ENCODE measurements at places on chromosomes 16 and 17.
A peak's percentile ranks its signal among the peaks of the same experiment; 100 is the strongest.

GRCh38 chr16:50863644-50864144 is 121.8 kb downstream of the CYLD start:
- no peak for DNase-seq

- no peak for DNase-seq
These were observed 23.3 kb upstream of the CCL1 start for GRCh38 chr17:34386343-34386696.

DNA sequence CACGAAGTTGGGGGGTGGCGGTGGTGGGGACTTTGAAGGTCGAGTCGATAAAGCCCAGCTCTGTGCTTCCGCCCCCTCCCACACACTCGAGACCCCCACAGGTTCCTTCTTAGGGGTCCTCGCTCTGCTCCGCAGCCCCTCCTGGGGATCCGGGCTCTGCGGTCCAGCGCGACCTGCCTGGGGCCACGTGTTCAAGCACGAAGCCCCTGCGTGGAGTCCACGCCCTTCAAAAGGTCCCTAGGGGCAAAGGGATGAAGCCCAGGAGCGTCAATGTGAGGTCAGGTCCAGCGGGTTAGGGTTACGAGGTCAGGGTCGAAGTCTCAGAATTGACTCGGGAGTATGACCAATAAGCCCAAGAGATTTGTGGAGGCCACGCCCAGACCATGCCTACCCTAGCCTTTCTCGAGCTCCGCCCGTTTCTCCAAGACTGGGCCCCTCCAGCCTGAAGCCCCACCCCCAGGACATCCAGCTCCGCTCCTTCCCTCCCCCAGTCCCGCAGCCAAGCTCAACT is 786 bp upstream of the CACNA1G start:
- DNase-seq: no peak

DNA sequence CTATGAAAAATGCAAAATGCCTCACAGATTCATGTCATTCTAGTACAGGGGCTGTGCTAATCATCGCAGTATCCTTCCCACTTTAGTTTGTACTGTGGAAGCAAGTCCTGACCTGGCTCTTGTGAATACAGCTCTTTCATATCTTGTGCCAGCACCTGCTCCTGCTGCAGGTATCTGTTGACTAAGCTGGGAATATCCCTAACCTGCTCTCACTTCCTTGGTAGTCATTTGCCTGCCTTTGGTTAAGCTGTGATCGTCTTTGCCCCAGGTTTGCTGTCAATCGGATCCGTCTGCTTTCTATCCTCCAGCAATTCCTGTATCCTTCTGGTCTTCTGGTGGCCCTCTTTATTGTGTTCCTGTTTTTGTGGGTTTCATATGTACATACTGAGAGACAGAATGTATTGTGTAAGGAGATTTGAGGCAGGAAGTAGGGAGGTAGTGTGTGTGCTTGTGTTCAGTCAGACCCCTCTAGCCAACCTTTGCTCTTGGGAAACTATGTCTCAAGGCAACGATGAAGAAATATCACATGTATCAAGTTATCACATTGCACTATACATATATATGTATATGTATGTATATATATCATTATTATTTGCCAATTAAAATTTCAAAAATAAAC is 7.7 kb upstream of the GINS3 start:
- DNase-seq: no peak

GRCh38 chr16:19365486-19365885 is 52.2 kb upstream of the TMC5 start:
- DNase-seq: no peak

DNA sequence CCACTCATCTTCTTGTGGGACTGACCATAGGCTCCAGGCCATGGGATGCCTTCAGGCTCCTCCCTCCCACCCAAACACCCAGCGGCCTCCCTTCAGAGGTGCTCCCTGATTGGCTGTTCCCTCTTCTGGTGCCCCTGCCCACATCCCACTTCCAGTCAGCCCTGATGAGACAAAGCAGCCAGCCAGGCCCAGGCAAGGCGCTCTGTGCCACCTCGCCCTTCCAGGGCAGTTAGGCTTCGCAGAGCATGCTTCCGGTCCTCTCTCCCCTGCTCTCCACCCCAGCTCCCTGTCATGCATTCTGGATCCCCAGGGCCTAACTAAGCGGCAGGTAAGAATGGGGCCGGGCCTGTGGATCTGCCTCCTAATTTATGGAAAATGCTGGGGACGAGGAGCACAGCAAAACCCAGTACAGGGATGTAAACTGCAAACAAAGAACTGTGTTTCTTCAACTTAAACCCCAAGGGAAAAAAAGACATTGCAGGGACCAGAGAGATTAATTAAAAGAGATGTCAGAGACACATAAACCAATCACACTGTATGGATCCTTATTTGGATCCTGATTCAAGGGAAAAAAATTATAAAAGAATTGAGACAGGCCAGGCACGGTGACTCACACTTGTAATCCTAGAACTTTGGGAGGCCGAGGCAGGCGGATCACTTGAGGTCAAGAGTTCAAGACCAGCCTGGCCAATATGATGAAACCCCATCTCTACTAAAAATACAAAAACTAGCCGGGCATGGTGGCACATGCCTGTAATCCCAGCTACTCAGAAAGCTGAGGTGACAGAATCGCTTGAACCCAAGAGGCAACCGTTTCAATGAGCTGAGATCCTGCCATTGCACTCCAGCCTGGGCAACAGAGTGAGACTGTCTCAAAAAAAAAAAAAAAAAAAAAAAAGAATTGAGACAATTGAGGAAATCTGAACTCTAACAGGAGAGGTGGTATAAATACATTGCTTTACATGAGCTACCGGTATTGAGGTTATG is 26.0 kb downstream of the ZDHHC7 start:
- no peak for DNase-seq

DNA sequence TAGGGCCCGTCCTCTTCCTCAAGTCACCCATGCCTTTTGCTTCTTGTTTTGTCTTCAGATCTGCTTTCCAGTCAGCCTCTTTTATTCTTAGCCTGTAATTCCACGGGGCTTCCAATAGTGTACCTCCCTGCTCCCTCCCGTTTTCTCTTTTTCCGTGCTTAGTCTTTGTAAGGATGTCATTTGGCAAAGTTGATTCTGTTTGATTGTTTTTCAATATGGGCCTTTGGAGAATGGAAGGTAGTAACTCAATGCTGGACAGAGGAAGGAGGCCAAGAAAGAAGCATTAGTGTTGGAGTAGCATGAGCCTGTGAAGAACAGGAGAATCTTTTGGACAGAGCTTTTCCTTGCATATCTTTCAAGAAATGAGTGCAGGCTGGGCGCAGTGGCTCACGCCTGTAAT is 6.5 kb downstream of the WWP2 start:
- no peak for DNase-seq

- no peak for DNase-seq
These were observed 28.7 kb downstream of the SOX8 start for GRCh38 chr16:1010251-1010650.

DNA sequence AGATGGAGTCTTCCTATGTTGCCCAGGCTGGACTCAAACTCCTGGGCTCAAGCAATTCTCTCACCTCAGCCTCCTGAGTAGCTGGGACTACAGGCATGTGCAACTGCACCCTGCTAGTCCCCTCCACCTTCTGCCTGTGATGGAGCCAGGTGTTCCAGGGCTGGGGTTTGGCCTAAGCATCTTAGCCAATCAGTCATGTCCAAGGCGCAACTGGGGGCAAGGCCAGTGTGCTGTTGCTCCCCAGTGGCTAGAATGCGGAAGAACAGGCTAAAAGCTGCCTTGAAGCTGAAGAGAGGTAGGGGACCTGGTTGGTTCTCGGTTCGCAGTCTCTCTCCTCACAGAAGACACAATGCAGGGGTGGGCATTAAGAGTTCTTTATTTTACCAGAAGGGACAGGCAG is 18.6 kb downstream of the FLOT2 start:
- DNase-seq: peak; percentile 31

DNA sequence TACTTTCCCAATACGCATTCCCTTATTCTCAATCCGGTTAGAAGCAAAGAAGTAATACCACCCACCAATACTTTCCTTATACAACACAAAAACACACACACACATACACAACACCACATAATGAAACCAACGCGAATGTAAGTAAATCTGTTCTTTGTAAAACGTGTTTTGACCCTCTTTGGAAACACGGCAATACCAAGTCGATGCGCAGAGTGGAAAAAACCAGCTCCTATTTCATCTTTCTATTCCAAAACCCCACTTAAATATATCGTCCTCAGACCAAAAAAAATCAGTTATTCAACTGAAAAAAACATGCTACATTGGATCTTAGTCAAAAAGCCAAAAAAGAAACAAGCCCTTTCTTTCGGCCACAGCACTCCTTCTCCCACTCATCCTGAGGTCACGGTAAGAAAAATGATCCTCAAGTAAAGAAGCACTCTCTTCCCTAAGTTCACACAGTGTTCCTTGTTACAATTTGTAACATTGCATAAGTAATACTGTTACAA is 31.0 kb upstream of the ARL4D start:
- peak; percentile 71 for DNase-seq

DNA sequence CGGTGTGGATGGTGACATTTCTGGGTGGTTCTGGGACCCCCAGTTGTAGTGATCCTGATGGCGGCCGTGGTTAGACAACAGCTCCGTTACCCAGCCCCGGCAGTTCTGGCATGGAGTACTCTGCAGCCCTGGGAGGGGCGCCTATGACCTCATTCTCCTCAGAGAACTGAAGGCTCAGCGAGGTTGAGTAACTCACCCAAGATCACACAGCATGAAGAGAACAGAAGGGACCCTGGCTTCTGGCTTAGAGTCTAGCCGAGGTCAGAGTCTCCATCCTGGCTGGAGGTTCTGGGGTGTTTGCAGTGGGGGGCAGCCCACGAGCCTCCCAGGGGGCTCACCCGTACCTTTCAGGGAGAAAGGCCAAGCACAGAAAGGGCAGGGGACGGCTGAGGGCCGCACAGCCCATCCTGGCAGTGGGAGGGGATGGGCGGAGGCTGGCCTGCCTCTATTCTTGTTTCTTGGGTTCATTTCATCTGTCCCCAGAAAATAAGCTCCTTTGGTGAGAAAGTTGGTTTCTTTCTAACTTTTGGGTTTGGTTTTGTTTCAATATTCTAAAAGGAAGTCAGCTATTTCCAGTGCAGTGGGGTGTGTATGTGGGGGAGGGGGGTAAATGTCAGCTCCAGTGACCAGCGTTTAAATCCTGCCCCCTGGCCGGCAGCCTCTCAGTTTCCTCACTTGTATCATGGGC is 13.2 kb downstream of the ZFPM1 start:
- DNase-seq: no peak

GRCh38 chr17:50797135-50797810 is 30.0 kb upstream of the ANKRD40CL start:
- DNase-seq: no peak

- no peak for DNase-seq
These were observed 128.5 kb downstream of the MRTFB start for GRCh38 chr16:14199624-14200023.

- peak; percentile 69 for DNase-seq
These were observed 696.9 kb downstream of the WWOX start for GRCh38 chr16:78796221-78796866.

DNA sequence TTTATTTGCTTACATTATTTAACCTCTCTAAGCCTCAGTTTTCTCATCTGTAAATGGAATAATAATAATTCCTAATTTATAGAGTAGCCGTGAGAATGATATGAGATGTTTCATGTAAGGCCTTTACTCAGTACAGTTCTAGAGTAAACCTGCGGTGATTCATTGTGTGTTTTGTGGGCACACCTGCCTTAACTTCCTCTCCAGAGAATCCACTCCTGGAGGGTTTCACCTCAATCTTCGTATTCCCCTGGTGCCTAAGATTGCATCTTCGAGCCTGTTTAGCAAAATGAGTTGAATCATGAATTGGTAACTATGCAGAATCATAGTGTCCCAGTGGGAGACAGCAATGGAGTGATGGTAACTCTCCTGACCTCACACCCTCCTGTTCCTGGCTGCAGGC is 52.3 kb downstream of the DNAH2 start:
- no peak for DNase-seq

DNA sequence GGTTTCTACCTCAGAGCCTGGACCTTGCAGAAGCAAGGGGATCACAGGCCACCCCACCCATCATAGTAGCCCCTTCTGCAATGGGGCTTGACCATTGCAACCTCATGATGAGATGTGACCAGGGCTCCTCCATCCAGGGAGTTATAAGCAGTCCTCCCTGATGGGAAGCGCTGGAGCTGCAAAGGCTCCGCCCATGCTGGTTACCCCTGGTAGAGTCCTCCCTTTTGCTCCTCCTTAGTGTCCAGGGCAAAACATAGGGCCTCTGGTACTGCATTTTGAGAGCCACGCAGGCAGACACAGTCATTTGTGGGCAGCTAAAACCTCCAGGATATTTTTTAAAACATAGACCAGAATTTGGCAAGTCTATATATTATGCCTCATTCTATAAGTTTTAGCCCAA is 161.1 kb downstream of the RAB11FIP4 start:
- no peak for DNase-seq

- DNase-seq: no peak
These were observed 179.5 kb upstream of the CACNG5 start for GRCh38 chr17:66655461-66655860.

- no peak for DNase-seq
These were observed 364.8 kb downstream of the CA10 start for GRCh38 chr17:51793686-51794085.

DNA sequence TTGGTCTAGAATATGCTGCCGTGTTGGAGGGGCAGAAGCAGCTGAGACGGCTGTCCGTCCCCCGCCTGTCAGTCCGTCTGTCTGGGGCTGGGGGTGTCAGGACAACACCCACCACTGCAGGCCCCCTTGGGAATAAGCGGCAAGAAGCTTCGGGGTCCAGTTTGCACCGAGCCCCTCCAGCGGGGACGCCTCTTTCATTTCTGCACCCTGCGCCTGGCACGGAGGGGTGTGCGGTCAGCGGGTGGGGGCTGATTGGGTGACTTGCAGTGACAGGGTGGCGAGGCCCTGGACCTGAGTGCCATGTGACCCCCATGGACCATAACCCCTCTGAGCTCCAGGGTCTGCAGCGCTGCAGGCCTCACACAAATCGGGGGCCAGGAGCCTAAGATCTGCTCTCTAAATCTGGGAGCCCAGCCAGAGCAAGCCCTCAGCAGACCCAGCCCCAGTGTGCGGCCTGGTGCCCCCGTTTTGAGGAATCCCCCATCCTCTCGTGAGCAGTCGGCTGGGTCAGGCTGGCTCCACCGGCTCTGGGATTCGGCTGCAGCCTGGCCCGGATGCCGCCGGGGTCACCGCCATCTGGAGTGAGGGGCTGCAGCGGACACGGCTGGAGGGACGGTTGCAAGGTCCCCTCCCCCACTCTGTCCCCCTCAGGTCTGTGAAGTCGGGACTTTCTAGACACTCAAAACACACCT is 8.3 kb downstream of the CBFA2T3 start:
- peak; percentile 18 for DNase-seq

DNA sequence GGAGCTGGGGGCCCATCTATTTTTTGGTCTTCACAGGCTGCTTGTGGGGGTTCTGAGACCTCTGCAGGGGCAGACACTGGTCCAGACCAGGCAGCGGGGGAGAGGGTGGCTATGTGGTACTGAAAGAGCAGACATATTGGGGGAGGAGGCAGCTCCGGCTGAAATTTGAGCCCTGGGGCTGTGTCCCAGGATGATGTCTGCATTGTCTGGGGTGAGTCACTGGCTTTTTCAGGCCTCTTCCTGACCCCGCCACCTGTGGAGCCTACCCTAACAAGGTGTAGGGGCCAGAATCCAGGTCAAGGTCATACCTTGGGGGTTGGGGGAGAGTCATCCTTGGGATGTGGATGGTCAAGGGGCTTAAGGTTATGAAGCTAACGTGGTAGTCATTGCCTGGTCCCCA is 2.4 kb downstream of the CORO6 start:
- no peak for DNase-seq
